C1 segment of cervical spinal cord (tissue), 14 donors: ENCODE measurements at places on chromosomes 1 and 21.

GRCh38 chr1:204169858-204170257 is 3.7 kb upstream of the REN start:
- DNase-seq = no peak

DNA sequence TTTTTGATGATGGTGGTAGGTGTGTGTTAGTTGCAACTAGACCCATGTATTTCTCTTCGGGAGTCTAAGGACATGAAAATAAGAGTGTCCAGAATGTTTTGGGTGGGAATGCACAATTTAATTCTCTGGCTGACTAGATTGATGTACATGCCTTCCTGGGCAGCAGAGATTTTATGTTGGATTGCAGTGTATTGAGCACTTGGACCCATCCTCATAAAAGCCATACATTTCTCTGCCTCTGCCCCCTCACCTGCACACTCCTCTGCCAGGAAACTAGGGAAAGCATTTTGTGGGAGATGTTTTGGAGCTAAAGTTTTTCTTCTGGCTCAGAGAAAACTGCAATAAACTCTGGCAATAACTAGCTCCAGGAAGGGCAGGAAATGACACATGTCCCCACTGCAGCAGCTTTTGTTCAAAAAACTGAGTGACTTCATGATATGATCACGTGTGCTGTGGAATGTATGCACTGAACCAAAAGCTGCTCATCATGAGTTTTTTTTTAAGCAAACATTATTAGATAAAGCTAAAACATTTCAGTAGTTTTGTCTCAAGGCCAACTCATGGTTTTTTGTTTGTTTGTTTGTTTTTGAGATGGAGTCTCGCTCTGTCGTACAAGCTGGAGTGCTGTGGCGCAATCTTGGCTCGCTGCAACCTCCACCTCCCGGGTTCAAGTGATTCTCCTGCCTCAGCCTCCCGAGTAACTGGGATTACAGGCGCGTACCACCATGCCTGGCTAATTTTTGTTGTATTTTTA is 17.6 kb downstream of the RIT1 start:
- no peak for DNase-seq

- no peak for DNase-seq
Observed at GRCh38 chr1:13590486-13590885, 6.9 kb downstream of the PDPN start.

- no peak for DNase-seq
Observed at GRCh38 chr1:214324896-214325800, 44.2 kb downstream of the SMYD2 start.
